ENCODE measurements at places on chromosomes 12 and 14.

DNA sequence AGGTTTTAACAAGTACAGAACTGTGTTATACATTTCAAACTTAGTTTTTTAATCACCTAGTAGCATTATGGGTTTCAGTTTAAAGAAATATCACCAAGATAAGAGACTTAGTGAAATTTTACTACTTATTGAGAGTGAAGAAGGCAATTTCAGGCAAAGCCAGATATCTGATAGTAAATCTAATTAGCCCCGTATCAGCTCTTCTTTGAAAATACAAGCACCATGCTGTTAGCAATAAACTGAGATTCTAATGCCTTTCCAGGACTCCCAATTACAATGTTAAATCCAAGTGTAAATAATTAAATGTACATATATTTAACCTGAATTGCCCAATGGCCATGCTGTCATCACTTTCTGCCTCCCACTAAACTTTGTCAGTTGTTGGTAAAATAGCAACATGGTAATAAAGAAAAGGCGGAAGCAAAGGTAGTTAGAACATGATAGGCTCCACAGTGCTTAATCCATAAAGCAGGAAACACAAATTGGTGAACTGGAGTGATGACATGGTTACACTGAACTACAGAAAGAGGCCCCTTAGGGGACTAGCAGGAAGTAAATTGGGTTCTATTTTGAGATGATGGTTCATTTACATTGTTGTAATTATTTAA, 646.1 kb downstream of the C12orf50 start:
- no peak for DNase-seq

DNA sequence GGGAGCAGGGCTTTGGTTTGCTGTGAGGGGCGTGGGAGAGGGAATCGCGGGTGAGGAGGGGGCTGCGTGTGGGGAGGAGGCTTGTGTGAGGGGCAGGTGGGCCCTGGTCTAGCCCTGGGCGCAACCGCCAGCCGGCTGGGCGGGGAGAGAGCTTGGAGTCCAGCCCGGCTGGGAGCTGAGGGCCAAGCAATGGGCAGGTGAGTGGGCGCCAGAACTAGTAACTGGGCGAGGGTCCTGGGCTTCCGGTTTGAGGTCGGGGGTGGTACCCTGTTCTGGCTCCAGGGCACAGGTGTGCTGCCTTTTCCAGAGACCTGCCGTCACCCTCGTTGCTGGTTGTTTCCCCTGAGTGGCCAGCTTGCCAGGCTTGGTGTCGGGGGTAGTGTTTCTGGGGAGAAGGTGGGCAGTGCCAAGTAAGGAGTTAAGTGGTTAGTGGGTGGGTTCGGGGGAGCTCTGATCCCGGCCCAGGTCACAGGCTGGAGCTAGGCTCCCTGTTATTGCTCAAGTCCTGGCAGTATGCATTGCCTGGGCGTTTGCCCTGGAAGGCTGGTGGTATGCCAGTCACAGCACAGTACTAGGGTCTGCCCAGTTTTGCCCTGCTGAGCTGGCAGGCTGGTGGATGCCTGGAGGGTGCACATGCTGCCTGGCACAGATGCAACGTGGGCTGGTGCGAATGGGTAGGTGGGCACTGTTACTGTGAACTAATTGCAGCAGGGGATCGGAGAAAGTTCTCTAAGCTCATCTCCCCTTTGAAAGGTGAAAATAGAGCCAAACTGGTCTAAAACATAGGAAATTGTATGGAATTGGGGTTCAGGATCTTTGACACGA, 683 bp downstream of the CIPC start:
- no peak for DNase-seq

GRCh38 chr14:52279408-52279807, 11.9 kb downstream of the PTGDR start:
- no peak for DNase-seq

GRCh38 chr14:88823968-88824313, 510 bp upstream of the TTC8 start:
- DNase-seq = no peak

GRCh38 chr14:64950889-64951288, 8.3 kb upstream of the GPX2 start:
- DNase-seq = no peak

- no peak for DNase-seq
Observed at GRCh38 chr12:107318806-107319532, 225.6 kb upstream of the CRY1 start.

GRCh38 chr12:765840-766239, 13.5 kb downstream of the WNK1 start:
- no peak for DNase-seq

DNA sequence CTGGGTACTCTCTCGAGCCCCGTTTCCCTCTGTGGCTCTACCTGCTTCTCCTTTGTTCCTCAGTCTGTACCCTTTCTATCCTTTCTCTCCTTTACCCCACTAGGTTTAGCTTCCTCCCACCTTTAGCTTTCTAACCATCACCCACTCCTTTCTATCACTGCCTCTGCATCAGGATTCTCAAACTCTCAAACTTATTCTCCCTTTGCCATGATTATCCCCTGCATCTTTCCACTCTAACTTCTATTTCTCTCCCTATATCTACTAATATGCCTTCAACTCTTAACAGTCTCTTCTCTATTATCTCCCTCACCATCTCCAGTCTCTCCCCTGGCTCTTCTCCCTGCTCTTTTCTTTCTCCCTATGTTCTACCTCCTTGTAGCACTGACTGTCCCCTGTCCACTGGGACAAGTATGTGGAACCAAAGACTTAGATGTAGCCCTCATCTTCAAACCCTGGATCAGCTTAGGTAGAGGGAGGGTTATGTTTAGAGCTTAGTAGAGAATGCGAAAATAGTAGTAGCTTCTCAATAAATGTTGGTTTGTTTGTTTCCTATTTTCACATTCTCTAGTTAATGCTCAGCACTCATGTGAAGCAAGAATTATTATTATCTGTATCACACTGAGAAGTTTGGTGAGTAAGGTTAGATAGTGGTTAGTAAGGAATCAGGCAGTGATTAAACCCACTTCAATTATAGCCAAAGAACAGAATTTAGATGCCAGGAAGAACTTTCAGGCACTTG, 3.4 kb downstream of the GDF11 start:
- no peak for DNase-seq

- DNase-seq = no peak
Observed at GRCh38 chr14:101719708-101720107, 41.8 kb upstream of the PPP2R5C start.

- DNase-seq = no peak
Observed at GRCh38 chr14:100406505-100407131, 83.5 kb downstream of the SLC25A47 start.

GRCh38 chr14:63897721-63898163, 44.9 kb downstream of the SYNE2 start:
- peak; percentile 61 for DNase-seq

- no peak for DNase-seq
Observed at GRCh38 chr12:46374310-46374709, 1.7 kb upstream of the SLC38A2 start.

DNA sequence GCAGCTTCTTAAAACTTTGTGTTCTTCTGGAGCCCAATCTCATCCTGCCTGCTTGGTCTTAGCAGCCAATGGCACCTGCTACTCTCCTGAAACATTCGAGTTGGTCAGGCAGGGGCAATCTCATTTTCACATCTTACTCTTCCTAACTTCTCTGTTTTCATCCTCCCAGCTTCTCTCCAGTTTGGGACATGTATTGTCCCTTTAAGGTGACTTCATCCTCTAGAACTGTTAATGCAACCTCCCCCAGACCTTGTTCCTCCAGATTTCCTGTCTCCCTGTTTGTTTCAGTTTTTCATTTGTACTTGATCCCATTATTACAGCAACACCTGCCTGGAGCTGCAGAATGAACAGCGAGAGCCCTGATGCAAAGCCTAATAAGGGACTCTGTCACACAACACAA, 31.3 kb downstream of the SERPINA11 start:
- no peak for DNase-seq
